CD4-positive, alpha-beta T cell (primary cell): ENCODE measurements at places on chromosomes 11 and 22.

- no peak for DNase-seq
Measured at GRCh38 chr22:17871726-17872458, 97.6 kb upstream of the BID start.

DNA sequence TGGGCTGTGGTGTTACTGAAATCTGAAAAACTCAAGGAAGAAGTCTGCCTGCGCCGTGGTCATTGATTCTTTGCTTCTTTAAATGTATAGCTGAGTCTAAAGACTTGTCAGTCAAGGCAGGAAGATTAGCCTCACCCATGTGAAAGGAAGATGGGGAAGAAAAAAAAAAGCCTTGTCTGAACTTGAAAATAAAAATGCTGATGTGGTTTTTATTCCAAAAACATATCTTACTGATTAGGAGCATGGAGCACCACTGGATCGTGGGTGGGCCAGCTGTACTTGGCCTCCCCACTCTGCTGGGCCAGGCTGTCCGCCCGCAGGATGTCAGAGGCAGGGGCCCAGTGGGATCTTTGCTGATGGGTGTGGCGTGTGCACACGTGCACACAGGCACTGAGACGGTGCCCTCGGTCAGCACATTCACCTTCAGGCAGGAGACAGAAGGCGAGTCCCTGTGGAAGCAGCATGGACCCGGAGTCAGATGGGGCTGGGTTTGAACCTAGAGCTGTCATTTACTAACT is 111.9 kb downstream of the WNT7B start:
- no peak for DNase-seq

GRCh38 chr11:71325418-71326327 is 73.3 kb upstream of the SHANK2 start:
- no peak for DNase-seq

- DNase-seq: no peak
Measured at GRCh38 chr22:39502789-39503409, 809 bp downstream of the MIEF1 start.

- DNase-seq: no peak
Measured at GRCh38 chr11:128171506-128171905, 415.9 kb downstream of the ETS1 start.

GRCh38 chr11:2818503-2818902 is 67.1 kb downstream of the CDKN1C start:
- no peak for DNase-seq

DNA sequence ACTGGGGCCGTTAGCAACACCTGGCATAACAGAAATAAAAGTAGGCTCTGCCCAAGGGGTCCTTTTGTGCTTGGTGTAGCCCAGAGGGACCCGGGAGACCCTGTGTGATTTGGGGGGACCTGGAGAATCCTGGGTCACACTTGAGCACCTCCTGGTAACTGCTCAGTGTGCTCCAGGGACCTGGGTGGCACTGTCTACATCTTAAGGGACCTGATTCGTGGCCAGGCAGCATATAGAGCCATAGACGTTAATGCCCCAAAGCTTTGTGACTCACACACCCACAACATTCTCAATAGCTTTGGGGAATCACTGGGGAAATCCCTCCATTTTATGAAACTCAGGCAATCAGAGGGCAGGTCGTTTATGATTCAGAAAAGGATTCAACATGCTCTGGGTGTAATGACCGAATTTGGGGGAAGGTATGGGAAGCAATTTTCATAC is 3.6 kb upstream of the IGF2 start:
- DNase-seq: peak; percentile 35

- DNase-seq: no peak
Measured at GRCh38 chr11:70580036-70580805, 181.9 kb downstream of the CTTN start.

DNA sequence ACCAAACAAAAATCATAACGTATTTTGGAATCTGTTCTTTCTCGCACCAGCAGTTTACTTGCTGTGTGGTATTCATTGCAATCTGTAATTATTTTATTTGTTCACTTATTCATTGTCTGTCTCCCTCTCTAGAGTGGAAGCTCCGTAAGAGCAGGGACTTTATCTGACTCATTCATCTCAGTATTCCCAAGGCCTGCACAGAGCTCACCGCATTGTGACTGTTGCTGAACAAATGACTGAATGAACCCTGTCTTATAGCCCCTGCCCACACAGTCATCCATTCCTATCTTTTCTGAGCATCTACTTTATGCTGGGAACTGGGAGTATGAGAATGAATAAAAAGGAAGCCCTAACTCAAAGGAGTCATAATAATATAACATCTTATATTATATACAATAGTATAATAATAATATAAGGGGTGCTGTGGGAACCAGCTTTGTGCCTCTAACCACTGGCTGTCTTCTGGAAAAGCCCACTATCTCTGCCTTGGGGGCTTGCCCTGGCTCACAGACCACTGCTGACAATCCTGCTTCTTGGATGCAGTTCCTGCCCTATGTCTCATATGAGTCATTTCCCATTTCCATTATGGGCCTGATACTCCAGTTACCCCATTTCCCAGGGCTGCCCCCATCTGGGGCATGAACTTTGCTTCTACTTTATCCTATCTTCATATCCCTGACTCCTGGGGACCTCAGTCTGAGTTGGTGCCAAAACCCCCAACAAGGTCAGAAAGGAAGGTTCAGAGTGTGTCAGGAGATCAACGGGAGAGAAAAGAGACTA is 11.0 kb downstream of the XRRA1 start:
- DNase-seq: no peak

GRCh38 chr11:59779487-59779886 is 24.3 kb downstream of the STX3 start:
- DNase-seq: no peak

DNA sequence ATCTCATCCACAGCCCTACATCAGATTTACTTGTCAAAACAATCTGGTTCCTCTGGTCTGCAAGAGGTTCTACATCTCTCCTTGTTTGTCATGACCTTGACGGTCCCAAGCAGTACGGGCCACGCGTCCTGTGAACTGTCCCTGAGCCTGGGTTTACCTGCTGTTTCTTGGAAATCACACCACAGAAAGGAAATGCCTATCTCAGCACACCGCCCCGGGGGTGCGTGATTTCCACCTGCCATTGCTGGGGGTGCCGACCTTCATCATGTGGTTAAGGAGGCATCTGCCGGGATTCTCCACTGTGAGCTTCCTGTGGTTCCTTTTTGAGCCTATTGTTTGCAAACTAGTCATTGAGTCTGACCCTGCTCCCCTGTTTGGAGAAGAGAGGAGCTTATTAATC is 1363.4 kb downstream of the BRD1 start:
- DNase-seq: no peak

DNA sequence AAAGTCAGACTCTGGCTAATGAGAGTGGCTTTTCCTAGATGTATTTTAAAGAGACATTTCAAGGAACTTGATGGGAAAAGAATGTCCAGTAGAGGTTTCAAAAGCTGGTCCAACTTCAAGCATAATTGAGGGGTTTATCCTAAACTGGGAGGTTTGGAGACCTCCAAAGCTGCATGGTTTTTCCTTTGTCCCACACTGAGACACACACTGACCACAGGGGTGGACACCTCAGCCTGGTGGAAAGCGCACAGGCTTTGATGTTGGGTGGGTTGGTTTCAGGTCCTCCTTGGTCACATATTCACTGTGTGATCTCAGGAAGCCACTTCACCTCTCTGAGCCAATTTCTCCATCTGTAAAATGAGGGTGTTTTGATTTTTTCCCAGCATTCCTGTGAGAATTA is 4.0 kb downstream of the SPON1 start:
- no peak for DNase-seq

DNA sequence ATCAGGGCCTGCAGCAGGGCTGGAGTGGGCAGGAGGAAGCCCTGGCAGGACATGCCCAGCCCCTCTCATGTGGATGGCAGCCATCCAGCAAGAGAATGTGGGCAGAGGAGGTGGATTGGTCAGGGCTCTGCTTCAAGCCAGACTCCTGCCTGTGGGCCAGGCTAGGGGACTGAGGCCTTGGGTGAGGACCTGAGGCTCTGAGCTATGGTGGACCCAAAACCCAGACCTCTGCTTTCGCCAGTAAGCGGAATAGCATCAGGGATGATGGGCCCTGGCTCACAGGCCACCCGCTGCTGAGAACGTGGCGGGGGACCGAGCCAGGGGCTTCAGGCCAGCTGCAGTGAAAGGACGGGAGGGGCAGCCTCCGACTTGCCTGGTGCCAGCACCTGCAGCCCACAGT is 57.4 kb downstream of the LINC01488 start:
- no peak for DNase-seq

DNA sequence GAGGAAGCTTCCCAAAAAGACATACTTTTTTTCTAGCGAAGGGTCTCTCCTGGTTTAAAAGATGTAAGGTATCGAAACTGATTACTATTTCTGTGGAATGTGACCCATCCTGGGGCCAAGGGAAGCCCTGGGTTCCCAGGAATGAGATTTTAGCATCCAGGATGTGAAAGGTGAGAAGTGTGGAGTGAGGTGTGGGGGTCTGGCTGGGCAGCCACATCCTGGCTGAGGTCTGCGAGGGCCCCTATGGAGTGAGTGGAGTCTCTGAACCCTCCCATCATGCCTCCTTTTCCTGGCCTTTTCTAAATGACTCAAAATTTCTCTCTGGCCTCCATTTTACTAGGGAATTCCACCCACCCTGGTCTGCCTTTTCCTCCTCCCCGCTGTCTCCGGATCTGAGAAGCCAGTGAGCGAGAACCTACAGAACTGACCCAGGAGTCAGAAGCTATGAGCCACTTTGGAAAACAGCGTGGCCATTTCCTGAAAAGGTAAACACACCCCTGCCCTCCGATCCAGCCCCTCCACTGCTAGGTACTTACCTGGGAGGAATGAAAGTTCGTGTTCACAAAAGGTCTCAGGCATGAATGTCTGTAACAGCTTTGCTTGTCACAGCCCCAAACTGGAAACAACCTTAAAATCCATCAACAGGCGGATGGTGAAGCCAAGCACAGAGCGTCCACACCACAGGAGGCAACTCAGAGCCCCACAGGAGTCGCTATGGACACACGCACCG is 27.7 kb upstream of the SHANK2 start:
- DNase-seq: no peak

- DNase-seq: no peak
Measured at GRCh38 chr11:36399745-36400144, 103.7 kb downstream of the PRR5L start.

DNA sequence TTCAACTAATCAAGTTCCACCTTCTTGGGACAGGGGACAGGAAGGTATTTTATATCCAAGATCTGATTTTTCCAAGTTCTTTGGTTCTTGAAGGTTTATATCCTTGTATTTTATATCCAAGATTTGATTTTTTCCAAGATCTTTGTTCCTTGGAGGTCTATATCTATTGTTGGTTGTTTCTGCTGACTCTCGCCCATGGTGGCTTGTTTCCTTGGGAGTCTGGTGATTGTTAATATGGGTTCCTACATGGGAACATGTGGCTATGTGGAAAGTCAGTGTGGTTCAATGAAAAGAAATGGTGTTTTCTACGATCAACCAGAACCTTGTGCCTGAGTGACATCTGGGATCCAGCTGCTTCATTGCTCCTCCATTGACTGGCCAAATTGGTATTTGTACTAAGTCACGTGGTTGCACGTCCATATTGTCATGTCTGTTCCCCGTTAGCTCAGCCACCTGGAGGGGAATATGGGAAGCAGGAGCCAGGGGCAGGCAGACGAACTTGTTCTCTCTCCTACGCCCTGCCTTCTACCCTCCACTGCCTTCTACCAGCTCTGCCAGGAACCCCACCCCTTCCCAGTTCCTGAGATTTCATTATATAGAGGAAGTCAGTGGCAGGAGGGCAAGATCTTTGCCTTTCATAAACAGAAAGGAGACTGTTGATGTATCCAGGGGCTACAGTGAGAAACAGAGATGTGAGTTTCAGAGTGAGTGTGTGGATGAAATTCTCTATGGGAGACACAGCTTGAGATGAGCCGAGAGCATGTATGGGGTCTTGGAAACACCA is 11.1 kb upstream of the CSF2RB start:
- DNase-seq: no peak

DNA sequence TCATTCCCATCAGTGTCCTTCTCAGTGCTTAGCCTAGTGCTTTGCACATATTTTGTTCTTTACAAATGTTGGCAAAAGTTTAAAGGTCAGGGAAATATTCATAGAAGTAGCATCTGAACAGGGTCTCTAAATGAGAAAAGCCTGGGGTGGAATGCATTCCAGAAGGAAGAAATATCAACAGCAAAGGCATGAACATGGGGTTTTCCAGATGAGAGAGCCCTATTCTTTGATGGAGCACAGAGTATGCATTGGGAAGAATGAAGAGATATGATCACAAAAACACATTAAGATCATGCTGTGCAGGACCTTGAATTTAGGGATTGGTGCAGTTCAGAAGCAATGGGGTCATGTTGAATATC is 140.2 kb downstream of the SNX19 start:
- no peak for DNase-seq

DNA sequence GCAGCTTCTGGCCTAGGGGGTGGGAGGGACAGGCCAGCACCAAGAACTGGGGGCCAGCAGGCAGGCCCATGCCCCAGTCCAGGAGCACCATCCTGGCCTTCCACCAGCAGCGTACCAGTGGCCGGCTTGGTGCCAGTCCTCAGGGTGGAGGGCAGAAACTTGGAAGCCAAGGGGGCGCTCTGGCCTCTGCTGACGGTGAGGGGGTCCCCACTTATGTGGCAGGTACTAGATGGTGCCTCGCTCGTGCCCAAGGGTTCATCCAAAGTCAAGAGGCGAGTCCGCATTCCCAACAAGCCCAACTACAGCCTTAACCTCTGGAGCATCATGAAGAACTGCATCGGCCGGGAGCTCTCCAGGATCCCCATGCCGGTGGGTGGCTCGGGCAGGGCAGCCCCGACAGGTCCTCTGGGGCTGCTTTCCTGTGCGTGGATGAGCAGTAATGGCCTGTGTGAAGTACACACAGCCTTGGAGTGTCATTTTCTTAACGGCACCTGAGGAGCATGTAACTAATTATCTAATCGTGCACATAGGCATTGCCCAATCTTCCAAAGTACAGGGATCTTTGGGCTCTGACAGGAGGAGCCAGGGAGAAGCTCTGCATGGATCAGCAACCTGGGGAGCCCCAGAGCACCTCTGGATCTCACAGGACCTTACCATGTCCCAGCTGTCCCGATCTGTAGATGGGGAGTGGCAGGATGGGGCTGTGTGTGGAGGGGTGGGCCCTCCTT is 79.1 kb downstream of the MORC2 start:
- DNase-seq: no peak

GRCh38 chr11:116890193-116890592 is 52.8 kb upstream of the APOA1 start:
- peak; percentile 47 for DNase-seq

DNA sequence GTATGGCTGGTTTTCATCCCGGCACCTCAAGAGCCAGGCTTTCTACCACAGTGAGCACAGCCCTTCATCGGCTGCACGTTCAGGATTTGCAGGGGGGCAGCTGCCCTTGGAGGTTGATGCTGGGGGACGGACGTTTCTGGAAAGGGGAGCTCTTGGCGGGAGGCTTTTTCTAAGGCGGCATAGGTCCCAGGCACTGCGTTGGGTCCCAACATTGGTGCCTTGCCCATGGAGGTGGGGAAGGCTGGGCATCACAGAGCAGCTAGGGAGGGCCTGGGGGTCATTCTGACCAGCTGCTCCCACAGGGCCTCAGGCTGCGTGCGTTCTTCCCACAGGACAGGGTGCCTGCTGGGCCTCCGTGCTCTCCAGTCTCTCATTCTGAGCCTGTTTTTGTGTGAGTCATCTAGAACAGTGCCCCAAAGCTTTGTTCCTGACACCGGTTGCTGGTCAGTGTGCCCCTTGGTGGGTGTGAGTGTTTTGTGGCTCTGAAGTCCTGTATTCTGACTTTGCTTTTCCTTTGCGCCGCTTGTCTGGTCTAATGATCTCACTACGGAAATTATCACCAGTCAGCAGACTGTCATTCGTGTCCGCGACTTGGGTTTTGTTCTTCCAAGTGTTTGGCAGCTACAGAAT is 275.9 kb downstream of the TBC1D22A start:
- no peak for DNase-seq

- no peak for DNase-seq
Measured at GRCh38 chr22:41350087-41350486, 31.7 kb upstream of the TEF start.

GRCh38 chr22:30665786-30666185 is 1.9 kb downstream of the DUSP18 start:
- no peak for DNase-seq
